Naive B cell (primary cell): ENCODE measurements at places on chromosomes 2 and 18. TPM values are rescaled to one million over a fixed set of nuclear protein-coding genes. Genes with fewer than 3 reads are reported as not detected.

Gene MSTN
- not detected for polyA plus RNA-seq

Gene IL36B
- not detected for polyA plus RNA-seq

DNA sequence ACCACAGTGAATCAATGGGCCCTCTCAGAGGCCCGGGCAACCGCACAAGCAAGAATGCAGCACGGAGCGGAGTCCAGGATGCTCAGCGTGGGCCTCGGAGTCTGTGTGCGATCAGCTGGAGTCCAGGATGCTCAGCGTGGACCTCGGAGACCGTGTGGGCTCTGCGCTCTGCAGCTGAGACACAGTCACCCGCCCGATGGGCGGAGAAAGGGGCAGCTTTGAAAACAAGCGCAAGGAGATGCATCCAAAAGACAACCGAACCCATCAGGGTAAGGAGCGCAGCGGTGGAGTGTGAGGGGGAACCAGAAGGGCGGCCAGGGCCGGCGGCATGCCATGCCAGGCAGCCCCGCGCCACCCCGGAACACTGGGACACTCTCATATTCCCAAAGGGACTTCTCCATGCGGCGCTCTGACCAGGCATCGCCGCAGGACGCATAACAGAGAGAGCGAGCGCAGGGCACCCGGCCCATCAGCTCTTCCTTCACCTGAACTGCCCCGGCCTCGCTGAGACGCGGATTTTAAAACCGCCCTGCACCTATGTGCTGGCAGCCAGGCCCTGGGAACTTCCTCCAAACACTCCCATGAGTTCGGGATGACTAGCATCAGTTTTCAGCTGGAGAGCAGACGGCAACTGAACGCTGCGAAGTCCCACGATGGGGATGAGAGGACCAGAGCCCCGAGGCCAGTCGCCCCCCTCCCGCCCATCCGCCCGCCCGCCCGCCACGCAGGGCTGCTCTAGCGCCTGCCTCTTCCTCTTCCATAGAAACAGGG lies 44.7 kb downstream of the MC5R start:
- H3K36me3 ChIP-seq = no peaks in the 10 kb centered on the region
- no peak overlapping the region for H3K4me3 ChIP-seq
- H3K27me3 ChIP-seq = peaks cover 30% of the 10 kb centered on the region
- no peak for DNase-seq
- no peak overlapping the region for H3K27ac ChIP-seq

GRCh38 chr18:11366410-11366809 lies 217.0 kb upstream of the PIEZO2 start:
- H3K4me1 ChIP-seq = no peaks in the 10 kb centered on the region
- H3K27ac ChIP-seq = no peak overlapping the region
- peaks cover 8% of the 10 kb centered on the region for H3K27me3 ChIP-seq
- H3K4me3 ChIP-seq = no peak overlapping the region
- H3K36me3 ChIP-seq = no peaks in the 10 kb centered on the region

DNA sequence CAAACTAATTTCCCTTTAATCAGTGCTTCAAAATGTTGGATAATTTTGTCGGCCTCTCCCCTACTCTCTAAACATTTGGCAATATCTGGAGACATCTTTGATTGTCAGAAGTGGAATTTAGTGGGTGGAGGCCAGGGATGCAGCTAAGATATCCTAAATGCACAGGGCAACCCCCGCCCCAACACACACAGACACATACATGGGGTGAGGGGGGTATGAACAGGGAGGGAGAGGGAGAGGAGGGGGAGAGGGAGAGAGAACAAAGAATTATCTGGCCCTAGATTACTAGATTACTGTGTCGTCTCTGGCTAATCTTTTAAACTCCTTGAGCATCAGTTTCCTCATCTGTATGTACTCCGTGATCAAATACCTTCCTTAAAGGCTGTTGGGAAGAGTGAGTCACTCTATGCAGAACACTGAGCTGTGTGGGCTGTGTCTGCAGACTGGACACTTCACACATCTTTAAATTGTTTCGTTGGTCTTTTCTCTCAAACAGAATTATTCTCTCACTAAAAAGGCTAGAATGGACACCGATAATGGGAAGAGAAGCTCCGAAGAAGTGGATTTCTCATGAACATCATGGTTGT lies 2.9 kb downstream of the RNF149 start:
- H3K36me3 ChIP-seq = no peaks in the 10 kb centered on the region
- peak overlapping the region; percentile 7 for H3K27ac ChIP-seq
- no peaks in the 10 kb centered on the region for H3K27me3 ChIP-seq

GRCh38 chr2:197280015-197280702 lies 30.4 kb downstream of the ANKRD44 start:
- H3K27ac ChIP-seq = peak overlapping the region; percentile 66
- H3K4me3 ChIP-seq = peak overlapping the region; percentile 63
- no peaks in the 10 kb centered on the region for H3K27me3 ChIP-seq
- no peak for DNase-seq

Gene FBXO48
- 0.19 TPM for polyA plus RNA-seq
